ENCODE measurements at places on chromosomes 2 and 18. TPM values are rescaled to one million over a fixed set of nuclear protein-coding genes. Genes with fewer than 3 reads are reported as not detected.

BMP10 gene
- total RNA-seq = not detected

PIGN gene
- 43.0 TPM for total RNA-seq

TGOLN2 gene
- 235 TPM for total RNA-seq

SERPINB3 gene
- total RNA-seq = not detected

MBD1 gene
- total RNA-seq = 79.3 TPM

REG3A gene
- not detected for total RNA-seq

SELENOI gene
- 33.9 TPM for total RNA-seq

QPCT gene
- total RNA-seq = 44.5 TPM

ATP8B1 gene
- total RNA-seq = 9.5 TPM

BCL11A gene
- total RNA-seq = 5.9 TPM

ITGA6 gene
- 14.3 TPM for total RNA-seq

MALL gene
- total RNA-seq = 1.2 TPM

MFSD2B gene
- total RNA-seq = not detected

BOK gene
- 21.7 TPM for total RNA-seq

FSHR gene
- not detected for total RNA-seq

SLC4A5 gene
- 0.83 TPM for total RNA-seq

EHD3 gene
- total RNA-seq = 21.7 TPM

TMEM200C gene
- not detected for total RNA-seq

C2orf81 gene
- total RNA-seq = 0.30 TPM
